Activated CD4-positive, alpha-beta T cell treated with anti-CD3 and anti-CD28 coated beads for 48 hours (primary cell): ENCODE measurements at places on chromosomes 13 and 19.

DNA sequence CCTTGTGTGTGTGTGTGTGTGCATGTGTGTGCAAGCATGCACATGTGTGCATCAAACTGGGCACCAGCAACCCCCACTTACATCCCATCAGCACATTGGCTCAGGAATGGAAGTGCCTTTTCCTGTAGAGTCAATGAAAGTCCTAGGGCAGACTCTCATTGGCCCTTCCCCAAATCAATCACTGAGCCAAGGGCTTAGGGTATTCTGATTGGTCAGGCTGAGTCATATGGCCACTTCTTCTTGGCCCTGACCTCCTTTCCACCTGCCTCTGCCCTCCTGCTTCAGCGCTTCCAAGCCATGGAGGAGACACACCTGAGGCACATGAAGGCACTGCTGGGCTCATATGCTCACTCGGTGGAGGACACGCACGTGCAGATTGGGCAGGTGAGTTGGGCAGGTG is 20.9 kb downstream of the FCHO1 start:
- no peak for DNase-seq

DNA sequence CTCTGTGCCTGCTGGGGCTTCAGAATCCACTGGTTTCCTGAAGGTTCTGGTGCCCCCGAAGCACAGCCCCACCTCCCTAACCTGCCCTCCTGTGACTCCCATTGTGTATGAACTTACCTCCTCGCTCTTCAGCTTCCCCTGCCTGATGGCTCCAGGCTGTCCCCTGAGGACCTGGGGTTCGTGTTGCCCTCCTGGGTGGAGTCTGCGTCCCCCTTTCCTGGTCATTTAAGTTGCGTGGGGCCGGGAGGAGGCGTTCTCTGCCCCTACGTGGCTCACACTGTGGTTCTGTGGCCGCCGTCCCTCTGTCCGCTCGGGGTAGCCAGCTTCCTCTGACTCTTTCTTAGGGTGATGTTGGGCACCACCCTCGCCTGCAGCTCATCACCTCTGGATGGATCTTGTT is 13.9 kb downstream of the TFDP1 start:
- DNase-seq, result no peak

DNA sequence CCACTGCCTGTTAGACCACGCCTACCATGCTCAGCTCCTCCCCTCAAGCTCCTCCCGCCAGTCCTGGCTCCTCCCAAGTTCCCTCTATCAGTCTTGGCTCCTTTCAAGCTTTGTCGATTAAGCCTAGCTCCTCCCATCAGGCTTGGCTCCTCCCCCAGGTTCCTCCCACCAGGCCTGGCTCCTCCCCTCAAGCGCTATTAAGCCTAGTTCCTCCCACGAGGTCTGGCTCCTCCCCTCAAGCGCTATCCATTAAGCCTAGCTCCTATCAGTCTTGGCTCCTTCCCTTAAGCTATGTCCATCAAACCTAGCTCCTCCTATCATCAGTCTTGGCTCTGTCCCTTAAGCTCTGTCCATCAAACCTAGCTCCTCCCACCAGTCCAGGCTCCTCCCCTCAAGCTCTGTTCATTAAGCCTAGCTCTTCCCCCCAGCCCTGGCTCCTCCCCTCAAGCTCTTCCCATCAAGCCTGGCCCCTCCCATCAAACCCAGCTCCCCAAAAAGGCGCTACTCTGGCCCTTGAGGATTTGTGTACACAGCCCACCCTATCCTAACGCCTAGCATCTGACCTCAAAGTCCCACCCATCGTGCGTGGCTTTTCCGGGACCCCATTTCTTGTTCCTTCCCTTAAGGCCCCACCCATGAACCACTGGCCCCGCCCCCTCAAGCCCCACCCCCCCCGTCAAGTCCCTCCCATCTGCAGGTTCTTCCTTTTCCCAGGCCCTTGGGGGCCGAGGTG is 10.0 kb downstream of the CAMSAP3 start:
- DNase-seq, result peak; percentile 69

- no peak for DNase-seq
Observed at GRCh38 chr13:91017669-91018053, 329.8 kb upstream of the MIR17HG start.
